ENCODE measurements at places on chromosomes 3 and 15. TPM values are rescaled to one million over a fixed set of nuclear protein-coding genes. Genes with fewer than 3 reads are reported as not detected.
A peak's percentile ranks its signal among the peaks of the same experiment; 100 is the strongest.

DNA sequence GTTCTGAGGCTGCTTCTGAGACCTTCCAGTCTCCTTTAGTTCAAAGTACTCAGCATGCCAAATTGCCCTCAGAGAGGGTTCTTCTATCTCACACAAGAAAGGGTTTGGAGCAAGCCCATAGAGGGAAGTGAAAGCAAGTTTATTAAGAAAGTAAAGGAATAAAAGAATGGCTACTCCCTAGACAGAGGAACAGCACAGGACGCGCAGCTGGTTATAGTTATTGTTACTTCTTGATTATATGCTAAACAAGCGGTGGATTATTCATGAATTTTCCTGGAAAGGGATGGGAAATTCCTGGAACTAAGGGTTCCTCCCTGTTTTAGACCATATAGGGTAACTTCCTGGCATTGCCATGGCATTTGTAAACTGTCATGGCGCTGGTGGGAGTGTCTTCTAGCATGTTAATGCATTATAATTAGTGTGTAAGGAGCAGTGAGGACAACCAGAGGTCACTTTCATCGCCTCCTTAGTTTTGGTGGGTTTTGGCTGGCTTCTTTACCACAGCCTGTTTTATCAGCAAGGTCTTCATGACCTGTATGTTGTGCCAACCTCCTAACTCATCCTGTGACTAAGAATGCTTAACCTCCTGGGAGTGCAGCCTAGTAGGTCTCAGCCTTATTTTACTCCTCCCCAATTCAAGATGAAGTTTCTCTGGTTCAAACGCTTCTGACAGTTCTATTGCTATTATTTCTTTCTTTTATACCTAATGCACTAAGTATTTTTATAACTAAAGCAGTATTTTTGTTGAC lies 26.3 kb downstream of the SCN11A start:
- DNase-seq: no peak

GRCh38 chr3:135636596-135636995 lies 328.9 kb upstream of the PPP2R3A start:
- DNase-seq: no peak

DNA sequence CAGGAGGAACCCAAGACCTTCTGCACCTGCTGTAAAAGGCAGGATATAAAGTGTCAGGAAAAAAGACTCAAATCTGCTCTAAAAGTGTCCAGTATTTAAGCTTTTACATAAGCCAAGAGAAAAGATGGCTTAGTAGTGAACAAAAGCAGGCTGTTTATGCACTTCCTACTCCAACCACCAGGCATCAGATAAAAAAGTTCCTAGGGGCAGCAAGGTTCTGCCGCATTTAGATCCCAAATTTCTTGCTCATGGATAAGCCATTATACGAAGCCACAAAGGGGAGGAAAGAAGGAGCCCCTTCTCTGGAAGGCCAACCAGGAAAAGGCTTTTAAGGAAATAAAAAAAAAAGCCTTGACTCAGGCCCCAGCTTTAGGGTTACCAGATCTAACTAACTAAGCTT lies 10.6 kb upstream of the SLC9C1 start:
- no peak for DNase-seq

DNA sequence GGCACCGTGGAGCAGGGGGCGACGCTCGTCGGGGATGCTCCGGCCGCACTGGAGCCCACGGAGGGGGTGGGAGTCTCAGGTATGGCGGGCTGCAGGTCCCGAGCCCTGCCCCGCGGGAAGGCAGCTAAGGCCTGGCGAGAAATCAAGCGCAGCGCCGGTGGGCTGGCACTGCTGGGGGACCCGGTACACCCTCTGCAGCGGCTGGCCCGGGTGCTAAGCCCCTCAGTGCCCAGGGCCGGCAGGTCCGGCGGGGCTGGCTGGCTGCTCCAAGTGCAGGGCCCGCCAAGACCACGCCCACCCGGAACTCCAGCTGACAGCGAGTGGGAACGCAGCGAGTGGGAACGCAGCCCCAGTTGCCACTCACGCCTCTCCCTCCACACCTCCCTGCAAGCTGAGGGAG lies 676.4 kb downstream of the SI start:
- no peak for DNase-seq

GRCh38 chr3:192409201-192409837 lies 318.0 kb downstream of the FGF12 start:
- DNase-seq: peak; percentile 53

DNA sequence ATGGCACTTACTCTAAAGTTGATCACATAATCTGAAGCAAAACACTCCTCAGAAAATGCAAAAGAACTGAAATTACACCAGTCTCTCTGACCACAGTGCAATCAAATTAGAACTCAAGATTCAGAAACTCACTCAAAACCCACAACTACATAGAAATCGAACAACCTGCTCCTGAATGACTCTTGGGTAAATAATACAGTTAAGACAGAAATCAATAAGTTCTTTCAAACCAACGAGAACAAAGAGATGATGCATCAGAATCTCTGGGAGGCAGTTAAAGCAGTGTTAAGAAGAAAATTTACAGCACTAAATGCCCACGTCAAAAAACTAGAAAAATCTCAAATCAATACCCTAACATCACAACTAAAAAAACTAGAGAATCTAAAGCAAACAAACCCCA lies 227.2 kb downstream of the CTNNB1 start:
- DNase-seq: no peak

DNA sequence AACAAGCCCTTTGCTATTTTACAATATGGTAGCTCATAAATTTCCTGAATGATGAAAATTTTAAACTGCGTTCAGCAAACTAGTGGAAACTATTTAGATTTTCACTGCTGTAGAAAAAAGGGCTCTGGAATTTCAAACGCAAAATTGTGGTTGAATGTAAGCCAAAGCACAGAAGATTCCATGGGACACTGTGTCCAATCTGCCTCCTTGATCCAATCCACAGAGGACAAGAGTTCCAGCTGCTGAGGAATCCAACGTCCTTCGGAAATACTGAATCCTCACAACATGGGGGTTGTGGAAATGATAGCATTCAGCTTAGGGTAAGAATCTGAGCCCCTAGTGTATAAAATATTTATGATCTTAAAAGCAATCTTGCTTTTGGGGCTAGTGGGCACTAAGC lies 161.0 kb downstream of the PLD1 start:
- no peak for DNase-seq

DNA sequence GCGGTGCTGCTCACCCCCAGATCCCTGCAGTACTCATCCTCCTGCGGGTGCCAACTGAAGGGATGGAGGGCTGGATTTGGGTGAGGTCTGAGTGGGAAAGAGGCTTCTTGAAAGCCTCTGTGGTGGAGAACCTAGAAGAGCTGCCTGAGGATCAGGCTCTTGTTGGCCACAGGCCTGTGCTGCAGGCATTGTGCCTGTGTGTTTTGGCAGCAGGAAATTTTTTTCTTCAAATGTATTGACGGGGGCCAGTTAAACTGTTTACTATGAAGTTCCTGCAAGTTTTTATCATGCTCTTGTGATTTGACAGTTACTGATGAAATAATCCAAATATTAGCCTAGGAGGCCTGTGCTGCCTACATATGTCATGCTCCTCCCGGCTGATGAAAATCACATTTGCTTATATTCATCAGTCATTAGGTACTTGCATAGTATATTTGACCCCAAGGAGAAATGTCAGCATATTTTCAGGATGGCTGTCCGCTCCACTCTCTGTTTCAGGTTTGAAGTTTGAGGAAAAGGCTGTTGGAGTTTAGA lies 103.1 kb downstream of the THSD4 start:
- DNase-seq: no peak

DNA sequence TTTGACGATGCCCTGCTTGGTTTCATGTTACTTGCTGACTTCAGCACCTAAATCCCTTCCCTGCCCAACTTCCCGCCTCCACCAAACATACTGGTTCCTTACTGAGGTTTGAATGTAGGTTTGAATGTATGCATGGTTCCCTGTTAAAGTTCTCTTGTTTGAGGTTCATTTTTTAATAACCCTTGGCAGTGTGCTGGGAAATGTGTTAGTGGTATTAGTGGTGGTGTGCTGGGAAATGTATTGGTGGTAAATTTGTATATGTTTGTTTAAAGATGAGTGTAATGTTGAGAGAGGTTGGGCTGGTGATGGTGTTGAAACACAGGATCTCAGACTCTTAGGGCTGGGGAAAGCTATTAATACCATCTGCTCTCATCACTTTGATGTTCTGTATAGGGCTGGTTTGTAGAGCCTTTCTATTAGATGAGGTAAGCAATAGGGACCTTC lies 392.7 kb downstream of the PTPRG start:
- DNase-seq: no peak

- peak; percentile 81 for DNase-seq
These were observed 1081.1 kb downstream of the NAALADL2 start for GRCh38 chr3:175940243-175940642.

DNA sequence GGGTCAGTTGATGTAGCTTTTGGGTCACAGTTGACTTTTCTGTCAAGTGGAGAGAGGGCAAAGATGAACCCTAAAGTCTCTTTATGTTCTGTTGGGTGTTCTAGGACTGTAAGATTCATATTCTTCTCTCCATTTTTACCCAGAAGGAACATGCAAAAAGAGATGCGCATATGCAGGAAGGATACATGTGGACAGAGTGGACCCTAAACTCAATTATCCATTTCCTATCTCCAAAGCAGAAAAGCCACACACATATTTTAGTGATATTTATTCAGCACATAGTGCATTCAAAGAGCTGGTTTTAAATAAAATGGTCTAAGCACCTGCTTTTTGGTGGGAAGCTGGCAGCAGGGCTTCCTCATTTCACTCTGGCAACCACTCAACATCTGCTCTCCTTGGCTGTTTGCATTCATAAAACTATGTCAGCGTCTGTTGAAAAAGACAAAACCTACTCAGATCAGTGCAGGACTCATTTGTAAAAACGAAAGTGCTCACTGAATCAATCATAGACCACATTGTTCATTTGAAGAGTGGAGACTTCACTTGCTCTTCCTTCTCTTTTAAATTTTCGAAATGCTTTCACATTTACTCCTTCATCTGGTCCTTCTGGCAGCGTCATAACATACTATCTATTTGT lies 96.6 kb downstream of the SEMA6D start:
- no peak for DNase-seq

DNA sequence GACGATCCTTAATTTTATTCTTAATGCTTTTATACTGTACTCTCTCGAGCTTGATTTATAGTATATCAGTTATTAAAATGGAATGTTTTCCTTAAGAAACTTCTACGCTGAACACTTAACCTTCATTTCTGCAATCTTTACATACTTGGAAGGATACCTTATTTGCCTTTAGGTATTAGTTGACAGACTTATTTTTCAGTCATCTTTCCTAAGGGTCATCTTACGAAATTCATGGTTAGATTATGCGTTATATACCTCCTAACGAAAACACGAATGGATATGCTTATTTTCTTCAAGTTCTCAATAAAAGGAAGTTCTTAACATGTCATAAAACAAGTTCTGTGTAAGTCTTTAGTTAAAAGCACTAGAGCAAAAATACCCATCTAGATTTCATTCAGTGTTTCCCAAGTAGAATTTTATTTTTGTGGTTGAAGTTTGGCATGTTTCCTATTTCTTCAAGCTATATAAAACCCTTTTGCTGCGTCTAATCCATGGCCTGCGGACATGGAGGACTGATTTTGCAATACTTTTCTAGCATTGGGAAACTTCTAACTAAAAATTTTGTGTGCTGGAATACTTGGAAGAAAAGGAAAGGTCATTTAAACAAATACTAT lies 231.3 kb downstream of the TP63 start:
- DNase-seq: no peak

DNA sequence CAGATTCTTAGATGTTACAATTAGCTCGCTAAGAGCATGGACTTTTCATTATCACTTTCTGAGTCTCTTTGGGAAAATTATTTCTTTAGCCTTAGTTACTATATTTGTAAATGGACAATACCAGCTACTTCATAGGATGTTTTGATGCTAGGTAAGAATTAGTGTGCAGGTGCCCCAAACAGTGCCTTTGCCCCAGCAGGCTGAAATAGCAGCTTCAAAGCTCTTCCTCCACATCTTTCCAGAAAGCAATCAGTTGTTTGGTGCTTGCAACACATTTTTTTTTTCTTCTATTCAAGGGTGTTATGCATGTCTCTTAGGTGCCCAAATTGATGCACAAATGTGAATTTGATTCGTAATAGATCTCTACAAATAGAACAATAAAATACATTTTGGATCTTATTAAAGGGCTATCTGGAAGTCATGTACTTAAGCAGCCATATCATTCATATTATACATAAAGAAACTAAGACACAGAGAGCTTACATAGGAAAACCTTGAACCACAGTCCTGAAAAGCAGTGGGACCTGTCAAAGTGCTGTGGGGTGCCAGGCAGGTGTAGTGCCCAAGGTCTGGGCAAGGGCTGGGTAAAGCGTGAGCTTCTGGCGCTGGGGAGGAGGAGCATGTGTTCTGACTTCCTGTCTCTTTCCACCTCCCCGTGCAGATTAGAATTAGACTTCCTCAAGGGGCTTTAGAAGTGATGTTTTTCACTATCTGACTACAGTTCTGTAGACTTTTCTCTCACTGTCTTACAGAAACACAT lies 62.9 kb downstream of the FNDC3B start:
- DNase-seq: no peak

DNA sequence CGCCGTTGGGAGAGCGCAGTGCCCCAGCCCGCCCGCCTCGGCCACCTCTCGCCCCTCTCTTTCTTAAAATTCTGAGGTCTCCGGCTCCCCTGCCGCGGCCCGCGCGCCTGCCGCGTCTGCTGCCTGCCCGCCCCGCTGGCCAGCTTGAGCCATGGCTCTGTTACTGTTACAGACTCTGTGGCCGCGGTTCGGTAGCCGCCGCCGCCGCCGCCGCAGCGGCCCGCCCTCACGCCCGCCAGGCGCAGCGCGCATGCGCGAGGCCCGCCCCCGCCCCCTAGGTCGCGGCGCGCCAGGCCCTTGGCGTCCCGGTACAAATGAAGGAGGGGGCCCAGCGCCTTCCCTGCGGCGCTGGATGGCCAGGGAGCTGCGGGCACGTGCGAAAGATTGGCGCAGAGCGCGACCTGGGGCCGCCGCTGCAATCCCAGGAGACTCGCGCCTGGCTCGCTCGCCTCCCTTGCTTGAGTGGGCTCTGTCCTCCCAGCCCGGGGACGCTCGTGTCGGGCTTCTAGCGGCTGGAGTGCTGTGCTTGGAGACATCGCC lies at the start of gene ONECUT1:
Gene ONECUT1 (minus strand): TSS at position 168 of the 540 bp plus-strand sequence. CDS start 452 bp downstream, outside the sequence.
- DNase-seq: peak; percentile 14

- DNase-seq: peak; percentile 93
These were observed 78.3 kb upstream of the CDIN1 start for GRCh38 chr15:36501063-36501678.

DNA sequence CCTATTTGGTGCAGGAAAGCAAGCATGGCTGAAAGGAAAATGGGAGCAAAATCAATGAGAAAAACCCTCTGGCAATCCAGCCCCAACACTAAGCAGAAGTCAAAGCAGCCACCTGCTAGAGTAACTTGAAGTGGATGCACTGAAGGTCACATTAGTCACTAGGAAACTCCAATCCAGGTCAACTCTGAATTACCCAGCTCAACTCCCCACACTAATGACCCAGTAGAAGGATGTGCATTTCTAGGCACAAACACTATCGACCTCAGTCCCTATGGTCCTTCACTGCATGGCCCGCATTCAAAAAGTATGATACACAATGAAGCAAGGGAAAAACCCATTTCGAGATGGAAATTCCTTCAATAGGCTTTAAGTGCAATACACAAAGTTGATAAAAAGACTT lies 80.6 kb downstream of the RAD18 start:
- DNase-seq: no peak

GRCh38 chr15:38521316-38521715 lies 43.3 kb downstream of the RASGRP1 start:
- no peak for DNase-seq

C3orf85 gene
- not detected for total RNA-seq

ZNF860 gene
- total RNA-seq: 2.3 TPM

CFAP100 gene
- total RNA-seq: not detected

ANKUB1 gene
- total RNA-seq: not detected

CYP1A2 gene
- not detected for total RNA-seq

C2CD4A gene
- 0.26 TPM for total RNA-seq

ASB14 gene
- total RNA-seq: not detected

GPR156 gene
- total RNA-seq: 1.6 TPM

REC114 gene
- total RNA-seq: not detected
